AG20443 (cell line): ENCODE measurements at places on chromosomes 5 and 9.

DNA sequence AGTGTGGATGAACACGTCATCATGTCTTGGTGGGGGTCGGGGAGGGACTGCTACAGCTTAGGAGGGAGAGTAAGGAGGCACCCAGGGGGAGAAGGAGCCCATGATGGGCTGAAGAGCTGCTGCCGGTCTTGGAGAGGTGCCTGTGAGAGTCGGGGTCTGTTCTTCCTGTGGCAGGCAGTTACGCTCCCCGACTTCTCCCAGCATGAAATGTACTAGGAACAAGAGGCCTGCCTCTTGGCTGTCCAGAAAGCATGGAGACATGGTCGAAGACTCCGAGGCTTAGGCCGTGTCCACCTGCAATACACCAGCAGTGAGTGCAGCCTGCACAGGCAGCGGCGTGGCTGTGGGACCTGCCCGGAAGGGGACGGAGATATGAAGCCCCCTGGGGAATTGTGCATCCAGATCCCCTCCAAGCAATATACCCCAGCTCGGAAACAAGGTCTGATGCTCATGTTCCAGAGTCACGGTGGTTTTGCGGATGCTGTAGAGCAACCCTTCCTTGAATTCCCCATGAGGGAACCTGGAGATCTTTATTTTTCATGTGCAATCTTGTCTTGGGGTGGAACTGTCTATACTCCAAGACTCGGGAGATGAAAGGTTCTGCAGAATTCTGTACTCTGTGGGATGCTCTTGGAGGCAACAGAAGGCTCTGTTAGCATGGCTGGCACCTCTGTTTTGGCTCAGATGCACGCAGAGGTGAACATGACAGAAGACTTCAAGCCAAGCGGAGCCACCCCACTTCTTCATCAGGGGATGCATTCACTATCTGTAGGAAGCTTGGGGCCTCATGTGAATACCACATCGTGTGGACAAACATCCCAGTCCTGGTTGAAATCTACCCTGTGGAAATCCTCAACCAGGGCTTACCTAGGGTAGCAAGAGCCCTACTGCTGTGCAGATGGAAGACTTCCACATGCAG lies 374.9 kb upstream of the IRX4 start:
- DNase-seq, result no peak

DNA sequence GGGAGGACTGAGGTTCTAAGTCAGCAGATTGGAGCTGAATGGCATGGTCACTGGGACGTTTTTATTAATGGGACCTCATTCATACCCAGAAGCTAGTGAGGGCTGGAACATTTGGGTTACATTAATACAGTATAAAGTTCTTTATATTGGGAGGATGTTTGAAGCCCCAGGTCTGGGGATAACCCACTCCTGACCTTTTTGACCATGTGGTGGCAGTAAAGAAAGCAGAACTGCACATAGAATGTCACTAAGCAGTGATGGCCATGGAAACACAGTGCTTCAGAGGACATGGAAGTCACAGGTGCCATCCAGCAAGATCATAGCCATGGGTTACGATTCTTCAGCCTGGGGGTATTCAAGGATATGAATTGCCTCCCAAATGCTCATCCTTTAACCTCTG lies 176.0 kb downstream of the ATP10B start:
- no peak for DNase-seq

DNA sequence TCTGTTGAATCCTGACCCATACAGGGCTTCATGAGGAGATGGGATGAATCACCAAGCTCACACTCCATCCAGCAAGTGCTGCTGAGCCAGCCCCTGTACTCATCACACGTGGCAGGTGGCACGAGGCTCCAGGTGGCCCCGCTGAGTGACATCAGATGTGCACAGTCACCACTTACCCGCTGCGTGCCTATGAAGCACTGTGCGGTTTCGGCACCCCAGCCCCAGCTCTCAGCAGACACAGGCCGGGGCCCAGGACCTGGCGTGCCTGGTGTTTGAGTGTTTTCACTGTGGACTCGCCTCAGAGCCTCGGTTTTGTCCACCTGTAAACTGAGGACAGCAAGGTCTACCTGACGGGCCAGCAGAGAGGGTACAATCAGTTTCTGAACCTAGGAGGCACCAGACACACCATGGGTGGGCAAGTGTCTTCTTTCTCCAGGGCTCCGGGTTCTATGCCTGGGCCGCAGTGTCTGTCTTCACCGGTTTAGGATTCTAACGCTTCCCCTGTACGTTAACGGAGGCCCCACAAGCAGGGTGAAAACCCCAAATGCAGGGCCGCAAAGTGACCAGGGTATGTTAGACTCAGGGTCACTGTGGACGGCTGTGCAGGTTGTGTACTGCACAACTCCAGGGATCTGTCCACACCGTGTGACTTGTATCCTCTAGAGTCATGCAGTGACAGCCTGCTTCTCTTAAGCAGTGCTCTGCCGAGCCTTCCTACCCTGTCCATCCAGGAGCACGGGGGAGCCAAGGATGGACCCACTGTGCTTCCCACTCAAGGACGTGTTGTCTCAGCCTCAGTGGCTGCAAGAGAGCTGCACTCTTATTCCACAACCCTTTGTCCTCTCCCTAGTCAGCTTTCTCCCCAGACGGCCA lies 44.3 kb upstream of the COL5A1 start:
- DNase-seq, result no peak

- DNase-seq, result no peak
Observed at GRCh38 chr9:92384375-92384774, 20.0 kb downstream of the OGN start.

- no peak for DNase-seq
Observed at GRCh38 chr9:2228641-2229040, 213.5 kb downstream of the SMARCA2 start.

DNA sequence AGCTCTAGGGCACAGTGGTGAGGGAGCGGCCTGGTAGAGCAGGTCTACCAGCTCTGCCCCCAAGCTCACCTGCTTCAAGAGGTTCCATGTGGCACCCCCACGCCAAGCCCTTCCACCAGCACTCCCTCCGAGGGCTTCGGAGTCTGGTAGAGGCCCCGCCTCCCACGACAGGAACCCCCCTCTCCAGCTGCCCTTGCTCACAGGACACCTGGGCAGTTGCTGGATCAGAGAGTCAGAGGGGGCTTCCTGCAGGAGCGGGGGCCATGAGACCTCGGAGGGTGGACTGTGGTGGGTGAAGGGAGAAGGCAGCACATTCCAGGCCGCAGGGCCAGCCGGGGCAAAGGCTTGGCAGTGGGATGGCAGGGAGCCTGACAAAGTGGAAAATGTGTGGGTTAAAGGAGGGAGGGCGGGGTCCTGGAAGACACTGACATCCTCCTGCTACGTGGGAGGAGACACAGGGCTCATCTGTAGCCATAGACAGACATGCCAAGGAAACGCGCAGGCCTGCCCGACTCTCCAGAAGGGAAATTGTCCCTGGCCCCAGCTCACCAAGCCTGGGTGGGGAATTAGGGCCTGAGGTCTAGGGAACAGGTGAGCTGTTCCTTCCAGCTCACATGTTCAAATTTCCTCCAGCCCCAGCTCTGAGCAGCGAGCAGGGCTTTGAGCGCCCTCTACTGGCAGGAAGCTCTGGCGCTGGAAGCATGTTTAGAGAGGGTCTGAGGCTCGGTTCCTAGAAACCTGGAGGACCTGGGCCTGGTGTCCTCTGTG lies 74.2 kb downstream of the NTNG2 start:
- DNase-seq, result peak; percentile 86

GRCh38 chr5:141914199-141914743 lies 9.4 kb upstream of the DELE1 start:
- peak; percentile 67 for DNase-seq

- DNase-seq, result no peak
Observed at GRCh38 chr5:124754206-124754927, 7.9 kb upstream of the ZNF608 start.

DNA sequence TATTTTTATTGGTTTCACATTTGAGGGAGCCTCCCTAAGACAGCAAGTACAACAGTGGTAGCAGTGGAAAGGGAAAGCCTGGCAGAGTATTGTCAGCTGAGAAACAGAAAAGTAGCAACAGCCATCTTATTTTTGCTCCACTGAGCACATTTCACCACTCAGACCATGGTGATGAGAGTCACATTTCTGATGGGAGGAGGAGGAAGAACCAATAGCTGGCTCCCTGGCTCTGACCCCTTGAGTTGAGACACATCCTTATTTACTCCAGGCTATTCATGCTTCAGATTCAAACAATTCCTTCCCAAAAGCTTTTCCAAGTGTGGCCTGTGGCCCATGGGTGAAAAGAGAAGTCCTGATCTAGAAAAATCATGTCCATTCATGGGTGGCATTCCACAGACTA lies 236.3 kb downstream of the ARHGAP26 start:
- no peak for DNase-seq
